Muscle of leg (tissue), 16 donors: ENCODE measurements at places on chromosomes 3 and 15. TPM values are rescaled to one million over a fixed set of nuclear protein-coding genes. Genes with fewer than 3 reads are reported as not detected.

DNA sequence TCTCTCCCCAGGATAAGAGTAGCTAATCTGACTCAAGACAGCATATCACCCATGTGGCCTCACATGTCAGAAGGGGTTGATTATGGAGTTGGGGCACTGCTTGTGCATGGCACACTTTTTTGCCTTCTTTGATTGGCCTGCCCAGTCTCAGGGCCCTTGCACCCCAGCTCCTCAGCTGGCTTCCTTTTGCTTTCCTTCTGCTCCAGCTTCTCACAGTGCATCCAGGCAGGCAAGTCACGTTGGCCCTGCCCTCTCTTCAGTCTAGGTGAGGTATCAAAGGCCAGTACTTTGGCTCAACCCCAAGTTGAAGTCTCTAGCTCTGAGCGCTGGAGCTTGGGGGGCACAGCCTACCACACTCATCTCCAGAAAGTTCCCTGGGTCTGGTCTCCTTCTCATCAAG is 42.2 kb downstream of the NGRN start:
- H3K4me1 ChIP-seq = no peaks in the 10 kb centered on the region
- no peaks in the 10 kb centered on the region for H3K36me3 ChIP-seq
- H3K27me3 ChIP-seq = no peaks in the 10 kb centered on the region
- no peak for DNase-seq
- H3K27ac ChIP-seq = no peak overlapping the region

The MCTP2 gene
- total RNA-seq = 0.98 TPM

DNA sequence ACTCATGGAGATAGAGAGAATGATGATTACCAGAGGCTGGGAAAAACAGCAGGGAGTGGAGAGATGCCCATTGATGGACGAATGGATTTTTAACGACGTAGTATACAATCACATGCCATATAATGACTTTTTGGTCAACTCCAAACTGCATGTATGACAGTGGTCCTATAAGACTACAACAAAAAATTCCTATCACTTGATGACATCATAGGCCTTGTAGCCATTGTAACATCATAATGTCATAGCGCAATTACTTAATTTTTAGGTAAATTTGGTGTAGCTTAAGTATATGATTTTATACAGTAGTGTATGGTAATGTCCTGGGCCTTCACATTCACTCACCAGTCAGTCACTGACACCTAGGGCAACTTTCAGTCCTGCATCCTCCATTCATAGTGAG is 264.3 kb downstream of the RAP2B start:
- no peak for DNase-seq
- H3K4me3 ChIP-seq = no peak overlapping the region
- H3K36me3 ChIP-seq = no peaks in the 10 kb centered on the region

The XCR1 gene
- 0.18 TPM for total RNA-seq

GRCh38 chr3:191387441-191388077 is 57.2 kb upstream of the UTS2B start:
- no peaks in the 10 kb centered on the region for H3K27me3 ChIP-seq
- H3K27ac ChIP-seq = no peak overlapping the region
- DNase-seq = no peak
- H3K36me3 ChIP-seq = peaks cover 9% of the 10 kb centered on the region
- H3K4me1 ChIP-seq = no peaks in the 10 kb centered on the region

The DLL4 gene
- 9.7 TPM for total RNA-seq

DNA sequence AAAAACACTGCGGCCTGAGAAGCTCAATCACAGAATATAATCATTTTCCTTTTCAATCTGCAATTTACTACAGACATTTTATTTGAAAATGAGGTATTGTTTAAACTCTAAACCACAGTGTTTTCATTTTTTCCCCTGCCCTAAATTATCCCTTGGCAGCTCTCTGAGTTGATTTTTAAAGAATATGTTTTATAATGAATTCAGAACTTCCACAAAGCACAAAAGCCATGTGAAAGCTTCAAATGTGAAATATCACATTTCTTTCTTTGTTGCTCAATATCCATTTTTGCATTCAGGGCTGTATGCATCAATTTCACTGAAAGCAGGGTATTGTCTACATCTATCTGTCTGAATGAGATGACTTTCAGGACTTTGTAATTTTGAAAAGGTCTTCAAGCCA is 813.6 kb upstream of the ALCAM start:
- no peaks in the 10 kb centered on the region for H3K27me3 ChIP-seq
- H3K4me1 ChIP-seq = no peaks in the 10 kb centered on the region
- H3K36me3 ChIP-seq = no peaks in the 10 kb centered on the region
- DNase-seq = no peak
- H3K27ac ChIP-seq = no peak overlapping the region
- no peak overlapping the region for H3K4me3 ChIP-seq

DNA sequence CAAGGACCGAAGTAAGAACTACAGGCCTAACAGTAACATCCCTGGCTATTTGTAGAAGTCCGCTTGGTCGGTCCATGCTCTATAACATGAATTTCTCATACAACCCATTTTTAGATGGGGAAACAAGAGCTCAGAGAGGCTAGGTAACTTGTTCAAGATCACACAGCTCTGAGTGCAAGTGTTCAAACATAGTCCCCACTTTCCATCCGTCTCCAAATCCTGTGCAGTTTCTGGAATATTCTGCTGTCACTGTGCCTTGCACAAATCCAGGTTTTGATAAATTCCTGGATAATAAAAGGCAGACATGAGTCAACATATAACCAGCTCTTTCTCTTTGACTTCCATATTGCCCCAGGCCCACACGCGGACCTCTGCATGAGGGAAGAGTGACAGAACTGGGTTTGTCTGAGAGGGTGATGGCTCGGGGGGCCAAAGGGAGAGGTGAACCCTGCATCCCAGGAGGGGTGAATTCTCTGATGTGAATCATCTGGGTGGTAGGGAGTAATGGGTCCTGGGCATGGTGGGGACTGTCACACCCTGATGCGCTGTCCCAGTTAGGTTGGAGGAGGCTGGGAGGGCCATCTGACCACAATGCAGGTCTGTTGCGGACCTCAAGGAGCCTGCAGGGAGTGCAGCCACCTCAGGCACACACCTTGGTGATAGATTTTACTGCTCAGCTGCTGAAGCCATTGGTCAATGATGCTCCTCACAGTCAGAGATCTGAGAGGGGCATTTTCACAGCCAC is 162.2 kb downstream of the SMAD6 start:
- H3K36me3 ChIP-seq = no peaks in the 10 kb centered on the region
- no peaks in the 10 kb centered on the region for H3K27me3 ChIP-seq
- no peak for DNase-seq
- H3K4me3 ChIP-seq = no peak overlapping the region
- peaks cover 16% of the 10 kb centered on the region for H3K4me1 ChIP-seq

The TMEM108 gene
- 6.3 TPM for total RNA-seq

The BBS4 gene
- 21.9 TPM for total RNA-seq

GRCh38 chr3:21372316-21372715 is 378.7 kb downstream of the ZNF385D start:
- no peaks in the 10 kb centered on the region for H3K27me3 ChIP-seq
- H3K4me3 ChIP-seq = no peak overlapping the region
- H3K4me1 ChIP-seq = no peaks in the 10 kb centered on the region
- no peak for DNase-seq
- no peaks in the 10 kb centered on the region for H3K36me3 ChIP-seq
- no peak overlapping the region for H3K27ac ChIP-seq

- no peak overlapping the region for H3K27ac ChIP-seq
- DNase-seq = no peak
- H3K4me1 ChIP-seq = no peaks in the 10 kb centered on the region
- H3K36me3 ChIP-seq = peaks cover 3% of the 10 kb centered on the region
- H3K27me3 ChIP-seq = no peaks in the 10 kb centered on the region
These were observed 12.9 kb downstream of the SLC25A20 start for GRCh38 chr3:48885753-48886152.

The HEMK1 gene
- 16.6 TPM for total RNA-seq
